Small intestine (tissue), 16 donors: ENCODE measurements at places on chromosomes 5 and 9. TPM values are rescaled to one million over a fixed set of nuclear protein-coding genes. Genes with fewer than 3 reads are reported as not detected.
A peak's percentile ranks its signal among the peaks of the same experiment; 100 is the strongest.

GRCh38 chr5:158305861-158306260 lies 446.9 kb upstream of the CLINT1 start:
- no peak for DNase-seq

Gene NPR3
- 0.79 TPM for polyA plus RNA-seq

GRCh38 chr5:131264451-131265099 lies 722 bp downstream of the CDC42SE2 start:
- DNase-seq: peak; percentile 63

DNA sequence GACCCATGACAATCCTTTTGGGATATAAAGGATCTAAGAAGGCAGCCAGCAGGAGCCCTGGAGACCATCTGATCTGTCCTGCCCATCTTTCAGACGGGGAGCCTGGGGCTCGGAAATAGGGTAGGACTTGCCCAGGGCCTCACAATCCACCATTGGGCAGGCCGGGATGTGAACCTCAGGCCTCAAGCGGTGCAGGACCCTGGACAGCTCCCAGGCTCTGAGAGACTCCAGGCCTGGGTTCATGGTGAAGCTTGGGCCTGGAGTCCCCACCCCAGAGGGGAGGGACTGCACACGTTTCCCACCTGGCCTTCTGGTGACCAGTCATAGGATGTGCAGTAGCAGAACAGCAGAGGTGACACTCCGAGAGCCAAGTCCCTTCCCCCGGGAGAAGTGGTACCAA lies 36.6 kb upstream of the RAPGEF1 start:
- DNase-seq: no peak

Gene FAM151B
- 0.73 TPM for polyA plus RNA-seq

GRCh38 chr5:61416420-61416819 lies 84.4 kb downstream of the ZSWIM6 start:
- DNase-seq: no peak

DNA sequence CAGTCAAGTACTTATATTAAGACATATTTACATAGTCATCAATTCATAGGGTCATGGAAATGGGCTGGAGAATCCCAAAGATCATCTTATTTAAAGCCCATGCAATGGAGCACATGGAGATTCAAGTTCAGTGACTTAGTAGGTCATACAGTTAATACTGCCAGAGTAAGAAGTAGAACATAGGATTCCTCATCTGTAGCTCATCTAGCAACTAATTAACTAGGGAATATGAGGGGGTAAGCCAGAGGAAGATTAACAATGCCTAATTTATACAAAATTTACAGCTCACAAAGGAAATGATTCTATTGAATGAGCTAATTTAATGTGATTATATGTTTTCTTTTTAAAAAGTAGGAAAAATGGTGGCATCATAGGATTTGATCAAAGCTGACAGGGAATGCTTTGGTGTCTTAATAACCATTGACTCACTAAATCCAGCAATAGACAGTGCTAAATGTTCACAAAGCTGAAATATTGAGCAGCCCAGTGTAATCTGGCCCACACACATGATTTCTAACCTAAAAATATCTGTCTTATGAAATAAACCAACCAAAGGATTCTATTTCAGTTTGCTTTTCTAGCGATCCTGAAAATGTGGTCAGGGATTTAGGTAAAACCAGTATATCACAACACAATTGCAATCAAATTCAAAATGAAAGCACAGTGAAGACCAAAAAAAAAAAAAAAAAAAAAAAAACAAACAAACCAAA lies 53.3 kb downstream of the PRDM6 start:
- DNase-seq: no peak

Gene IRX2
- not detected for polyA plus RNA-seq

Gene OTULINL
- 4.7 TPM for polyA plus RNA-seq

DNA sequence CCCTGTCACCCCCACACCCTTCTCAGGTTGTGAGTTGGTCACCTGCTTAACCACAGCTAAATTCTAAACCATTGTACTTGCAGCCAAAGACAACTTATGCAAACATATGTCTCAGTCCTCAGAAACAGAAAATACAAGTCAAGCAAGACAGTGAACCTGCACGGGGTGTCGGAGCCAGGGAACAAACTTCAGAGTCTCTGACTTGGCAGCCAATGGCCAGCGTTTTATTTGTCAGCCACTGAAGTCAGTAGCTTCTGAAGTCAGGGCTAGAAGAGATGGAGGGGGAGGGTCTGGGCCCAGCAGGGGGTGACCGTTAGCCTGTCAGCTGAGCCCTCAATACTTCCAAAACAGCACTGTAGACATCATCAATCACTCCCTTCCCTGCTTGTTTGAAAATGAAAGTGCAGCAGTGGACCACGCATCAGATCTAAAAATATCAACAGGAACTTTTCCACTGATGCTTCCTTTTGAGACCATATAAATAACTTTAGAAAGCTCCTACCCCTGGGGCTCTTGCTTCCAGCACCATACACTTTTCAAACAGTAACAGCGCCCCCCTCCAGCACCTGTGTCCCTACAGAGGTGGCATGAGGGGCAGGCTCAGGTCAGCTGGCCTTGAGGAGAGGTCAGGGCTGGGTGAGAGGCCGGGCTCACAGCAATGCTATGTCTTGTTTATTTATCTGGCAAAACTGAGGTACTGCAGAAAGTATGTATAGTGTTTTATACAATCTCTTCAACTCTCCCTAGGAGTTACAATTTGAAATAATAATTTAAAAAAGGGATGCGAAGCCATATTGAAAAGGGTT lies 142.5 kb downstream of the ACER2 start:
- no peak for DNase-seq

GRCh38 chr5:125017796-125018195 lies 271.4 kb upstream of the ZNF608 start:
- DNase-seq: no peak

GRCh38 chr5:113266227-113266912 lies 168.4 kb downstream of the TSSK1B start:
- DNase-seq: no peak

- no peak for DNase-seq
These were observed 2.6 kb upstream of the TXNDC8 start for GRCh38 chr9:110340306-110340705.

Gene TOMM5
- polyA plus RNA-seq: 130 TPM

DNA sequence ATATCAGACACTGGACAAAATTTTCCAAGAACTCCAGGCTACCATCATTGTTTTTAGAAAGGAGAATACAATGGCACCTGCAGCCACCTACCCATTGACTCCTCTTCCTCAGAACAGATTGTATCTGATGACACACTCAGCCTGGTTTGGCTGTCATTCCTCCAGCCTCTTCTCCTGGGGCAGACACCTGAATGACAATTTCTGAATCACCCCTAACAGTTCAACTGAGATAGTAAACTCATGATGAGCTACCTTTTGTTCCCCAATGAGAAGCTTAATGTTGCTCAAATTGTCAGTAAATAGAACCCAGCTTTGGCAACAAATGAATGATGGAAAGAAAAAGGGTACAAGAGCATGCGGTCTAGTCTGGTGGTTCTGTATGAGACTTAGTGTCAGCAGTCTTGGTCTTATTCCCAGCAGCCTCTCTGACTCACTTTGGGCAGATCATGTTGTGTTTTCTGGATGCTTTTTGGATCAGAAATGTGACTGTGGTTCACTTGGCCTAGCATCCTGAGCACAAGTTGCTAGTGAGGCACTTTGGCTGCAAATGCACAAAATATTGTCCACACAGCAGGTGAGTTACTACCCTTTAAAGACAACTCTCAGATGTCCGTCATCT lies 78.3 kb downstream of the MAMDC2 start:
- DNase-seq: no peak

Gene GMCL2
- polyA plus RNA-seq: not detected

Gene NADK2
- 59.1 TPM for polyA plus RNA-seq

- no peak for DNase-seq
These were observed 77.5 kb downstream of the DAB2IP start for GRCh38 chr9:121728916-121729315.

DNA sequence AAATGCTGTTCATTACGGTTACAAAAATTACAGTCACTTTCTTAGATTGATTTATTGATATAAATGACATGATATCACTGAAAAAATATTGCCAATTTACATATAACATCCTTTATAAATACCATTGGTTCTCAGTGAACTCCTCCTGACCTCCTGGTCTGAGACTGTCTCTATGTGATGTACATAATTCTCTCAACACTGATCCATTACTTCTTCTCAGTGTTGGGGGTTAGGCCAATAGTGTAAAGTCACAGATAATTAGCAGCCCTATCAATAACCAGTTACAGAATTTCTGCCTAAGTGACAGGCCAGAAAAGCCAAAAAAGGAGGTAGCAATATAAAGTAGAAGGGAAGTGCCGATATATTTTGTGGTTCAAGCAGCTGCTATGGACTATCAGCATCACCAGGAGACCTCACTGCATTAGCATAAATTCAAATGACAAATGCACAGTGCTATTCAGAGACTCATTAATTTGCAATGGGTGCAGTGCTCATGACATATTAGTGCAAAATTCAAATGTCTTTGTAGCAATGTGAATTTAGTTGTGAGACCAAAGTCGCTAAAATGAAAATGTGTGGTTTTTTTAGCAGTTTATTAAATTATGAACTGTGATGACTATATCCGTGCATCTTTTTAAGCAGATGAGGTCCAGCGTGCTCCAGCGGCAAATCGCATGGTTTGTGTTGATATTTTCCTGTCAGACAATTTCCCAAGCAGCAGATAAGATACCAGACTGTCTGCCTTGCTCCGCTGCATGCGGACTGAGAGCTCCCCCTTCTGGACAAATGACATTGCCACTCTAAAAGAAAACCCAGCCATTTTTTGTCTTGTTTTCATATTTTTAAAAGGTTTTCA lies 144.6 kb downstream of the CETN3 start:
- peak; percentile 69 for DNase-seq

DNA sequence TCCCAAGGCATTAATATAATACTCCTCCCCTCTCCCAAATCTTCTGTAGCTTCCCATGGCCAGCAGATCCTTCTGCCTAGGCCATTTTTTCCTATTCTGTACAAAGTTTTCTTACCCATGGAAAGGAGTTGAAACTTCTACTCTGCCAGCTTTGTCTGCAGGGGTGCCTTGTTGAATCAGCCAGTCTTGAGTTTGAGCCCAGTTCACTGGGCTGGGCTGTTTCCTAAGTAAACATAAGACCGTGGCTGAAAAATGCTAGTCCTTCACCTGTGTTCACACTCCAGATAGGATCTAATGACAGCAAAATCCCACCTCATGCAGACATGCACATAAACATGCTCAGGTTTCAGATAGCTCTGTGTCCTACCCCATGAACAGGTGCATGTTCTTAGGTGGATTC lies 10.4 kb downstream of the TEX48 start:
- no peak for DNase-seq

DNA sequence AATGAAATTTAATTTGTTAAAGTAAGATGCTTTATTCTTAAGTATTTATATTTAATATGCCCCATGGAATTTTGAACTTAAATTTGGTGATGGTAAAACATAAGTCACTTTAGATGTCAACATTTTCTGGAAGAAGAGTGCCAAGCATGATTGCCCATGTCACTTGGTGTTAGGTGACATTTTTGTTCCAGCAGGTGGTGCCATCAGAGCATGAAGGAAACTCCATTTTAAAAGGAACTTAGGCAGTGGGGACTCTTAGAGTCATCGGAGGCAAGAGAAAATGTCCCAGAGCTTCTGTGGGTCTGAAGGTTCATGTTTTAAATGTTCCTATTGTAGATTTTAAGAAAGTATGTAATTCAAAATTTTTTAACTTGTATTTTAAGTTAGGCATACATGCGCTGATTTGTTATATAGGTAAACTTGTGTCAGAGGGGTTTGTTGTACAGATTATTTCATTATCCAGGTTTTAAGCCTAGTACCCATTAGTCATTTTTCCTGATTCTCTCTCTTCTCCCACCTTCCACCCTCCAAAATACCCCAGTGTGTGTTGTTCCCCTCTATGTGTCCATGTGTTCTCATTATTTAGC lies 789.3 kb downstream of the SEMA5A start:
- peak; percentile 44 for DNase-seq

Gene PANK3
- polyA plus RNA-seq: 16.3 TPM

DNA sequence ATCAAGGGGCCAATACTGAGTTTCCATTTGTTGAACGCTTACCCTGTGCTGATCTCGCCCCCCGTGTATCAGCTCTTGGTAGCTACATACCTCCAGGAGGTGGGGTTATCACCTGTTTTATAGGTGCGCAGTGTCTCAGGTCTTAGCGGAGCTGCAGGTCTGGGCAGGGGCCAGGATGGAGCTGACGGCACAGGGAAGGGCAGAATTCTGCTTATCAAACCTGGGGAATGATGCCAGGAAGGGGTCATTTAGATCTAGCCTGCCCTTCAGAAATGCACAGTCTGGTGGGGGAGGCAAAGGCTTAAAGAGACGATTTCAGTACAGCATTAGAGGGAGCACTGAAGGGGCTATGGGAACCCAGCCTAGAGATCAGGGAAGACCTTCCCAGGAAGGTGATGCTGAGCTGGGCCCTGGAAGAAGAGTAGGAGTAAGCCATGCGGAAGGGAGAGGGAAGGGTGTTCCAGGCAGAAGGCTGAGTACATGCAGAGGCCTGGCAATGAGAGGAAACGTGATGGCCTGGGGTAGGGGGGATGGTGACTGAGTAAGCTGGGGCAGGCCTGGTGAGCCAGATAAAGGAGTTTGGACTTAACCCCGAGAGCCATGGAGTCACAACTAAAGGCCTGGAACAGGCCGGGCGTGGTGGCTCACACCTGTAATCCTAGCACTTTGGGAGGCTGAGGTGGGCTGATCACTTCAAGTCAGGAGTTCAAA lies 31.5 kb downstream of the OLFML2A start:
- DNase-seq: no peak

Gene SNX30
- 24.9 TPM for polyA plus RNA-seq

Gene SLIT3
- 5.5 TPM for polyA plus RNA-seq

DNA sequence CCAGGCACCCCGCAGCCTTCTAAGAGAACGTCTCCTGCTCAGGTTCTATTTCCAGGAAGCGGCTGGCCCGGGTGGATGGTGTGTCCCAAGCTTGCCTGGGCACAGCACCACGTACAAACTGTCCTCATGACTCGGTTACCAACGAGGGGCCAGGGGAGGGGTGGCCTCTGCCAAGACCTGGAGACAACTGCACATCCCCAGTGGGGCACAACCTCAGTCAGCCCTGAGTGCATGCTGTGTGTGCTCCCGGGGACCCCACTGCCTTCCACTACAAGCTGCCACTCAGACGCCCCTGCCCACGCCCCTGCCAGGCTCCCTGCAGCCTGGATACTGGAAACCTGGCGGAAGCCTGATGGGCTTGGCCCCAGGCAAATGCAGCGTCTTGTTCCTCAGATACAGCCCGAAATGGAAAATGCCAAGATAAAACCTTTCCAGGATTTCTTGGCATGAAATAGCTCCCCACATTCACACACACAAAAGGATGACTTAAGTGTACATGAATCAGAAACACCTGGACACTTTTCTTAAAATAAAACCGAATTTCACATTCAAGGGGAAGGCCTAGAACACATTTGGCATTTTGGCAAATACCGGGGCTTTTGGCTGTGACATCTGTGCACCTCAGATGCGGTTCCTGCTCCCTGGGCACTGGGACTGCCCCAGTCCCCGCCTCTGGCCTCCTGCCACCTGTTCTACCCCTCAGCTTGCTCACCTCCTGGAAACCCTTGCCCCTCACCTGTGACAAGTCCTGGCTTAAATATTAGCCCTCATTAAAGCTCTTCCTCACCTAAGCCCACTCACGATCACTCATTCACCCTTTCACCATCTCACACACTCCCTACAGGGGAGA lies 62.5 kb downstream of the COL23A1 start:
- no peak for DNase-seq

GRCh38 chr5:73022471-73023169 lies 66.8 kb downstream of the FCHO2 start:
- peak; percentile 39 for DNase-seq

Gene PLAC8L1
- polyA plus RNA-seq: not detected

Gene LIFR
- 28.6 TPM for polyA plus RNA-seq

Gene ENC1
- polyA plus RNA-seq: 13.9 TPM

- no peak for DNase-seq
These were observed 18.0 kb downstream of the NEURL1B start for GRCh38 chr5:172658961-172659501.
